Skeletal muscle tissue (tissue), 5 donors: ENCODE measurements at places on chromosomes 1 and 21. TPM values are rescaled to one million over a fixed set of nuclear protein-coding genes. Genes with fewer than 3 reads are reported as not detected.

CHI3L2 gene
- 1.0 TPM for total RNA-seq

PTAFR gene
- 2.1 TPM for total RNA-seq

PLD5 gene
- total RNA-seq: 0.52 TPM

PLA2G2A gene
- total RNA-seq: not detected

SKI gene
- 19.3 TPM for total RNA-seq

URB1 gene
- 21.4 TPM for total RNA-seq

NCMAP gene
- total RNA-seq: 0.52 TPM

SPATA1 gene
- 1.0 TPM for total RNA-seq

PKNOX1 gene
- 8.9 TPM for total RNA-seq

ERG gene
- total RNA-seq: 4.7 TPM

TBX19 gene
- total RNA-seq: 1.0 TPM

TTC22 gene
- total RNA-seq: not detected

TRIM63 gene
- total RNA-seq: 30.3 TPM

CCDC24 gene
- under 0.01 TPM for total RNA-seq

KCNJ9 gene
- total RNA-seq: not detected

PLA2G2C gene
- not detected for total RNA-seq

PTGER3 gene
- 2.6 TPM for total RNA-seq

AMY1B gene
- not detected for total RNA-seq

SASS6 gene
- 1.6 TPM for total RNA-seq

FOXD2 gene
- total RNA-seq: under 0.01 TPM

KCTD3 gene
- 37.6 TPM for total RNA-seq

LIN28A gene
- not detected for total RNA-seq

CRYAA gene
- not detected for total RNA-seq

SERBP1 gene
- 187 TPM for total RNA-seq

THEM5 gene
- total RNA-seq: not detected

TTC34 gene
- total RNA-seq: under 0.01 TPM

VHLL gene
- total RNA-seq: not detected
